ENCODE measurements at places on chromosomes 11 and 22.

DNA sequence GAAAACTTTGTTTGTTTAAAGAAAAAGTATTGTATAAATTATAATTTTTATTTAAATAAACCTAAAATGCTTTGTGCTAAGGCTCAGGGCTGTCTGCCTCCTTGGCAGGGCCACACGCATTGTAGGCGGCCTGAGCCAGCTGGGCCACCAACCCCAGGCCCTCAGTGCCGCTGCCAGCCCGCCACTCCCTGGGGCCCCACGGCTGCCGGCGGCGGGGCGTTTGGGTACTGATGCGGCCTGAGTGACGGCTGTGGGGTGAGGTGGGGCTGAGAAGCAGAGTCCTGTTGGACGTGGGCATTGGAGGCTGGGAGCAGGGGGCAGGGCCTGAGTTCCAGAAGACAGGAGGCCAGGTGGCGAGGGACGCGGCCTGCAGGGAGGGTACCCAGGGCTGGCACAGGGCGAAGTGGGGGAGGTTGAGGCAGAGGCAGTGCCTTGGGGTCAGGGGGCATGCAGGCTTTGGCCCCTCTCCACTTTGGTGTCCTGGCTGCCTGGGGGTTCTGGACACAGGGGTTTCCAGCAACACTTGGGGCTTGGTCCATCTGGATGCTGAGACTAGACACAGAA is 58.3 kb downstream of the CERK start:
- no peak for DNase-seq

- no peak for DNase-seq
Measured at GRCh38 chr22:35977136-35977535, 51.5 kb downstream of the RBFOX2 start.

DNA sequence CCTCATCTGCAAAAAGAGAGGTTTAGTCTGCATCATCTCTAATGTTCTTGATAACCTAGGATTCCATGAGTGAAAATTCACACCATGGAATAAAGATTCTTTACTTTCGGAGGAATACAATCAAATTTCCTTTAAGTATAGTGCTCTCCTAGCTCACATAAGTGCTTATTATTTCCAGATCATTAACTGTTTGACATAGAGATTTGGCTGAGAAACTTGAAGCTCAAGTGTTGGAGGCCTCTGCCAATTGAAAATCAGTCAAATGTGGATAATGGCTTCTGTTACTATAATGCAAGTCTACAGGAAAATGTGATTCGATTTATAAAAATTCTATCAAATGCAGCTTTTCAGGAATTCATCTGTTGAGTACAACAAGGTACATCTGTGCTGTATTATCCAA is 144.6 kb downstream of the KIF18A start:
- DNase-seq: no peak

GRCh38 chr11:74255741-74256375 is 55.6 kb downstream of the P4HA3 start:
- DNase-seq: peak; percentile 30

- no peak for DNase-seq
Measured at GRCh38 chr11:108729227-108729871, 64.5 kb downstream of the DDX10 start.

- DNase-seq: no peak
Measured at GRCh38 chr11:120516461-120517389, 5.2 kb downstream of the GRIK4 start.

DNA sequence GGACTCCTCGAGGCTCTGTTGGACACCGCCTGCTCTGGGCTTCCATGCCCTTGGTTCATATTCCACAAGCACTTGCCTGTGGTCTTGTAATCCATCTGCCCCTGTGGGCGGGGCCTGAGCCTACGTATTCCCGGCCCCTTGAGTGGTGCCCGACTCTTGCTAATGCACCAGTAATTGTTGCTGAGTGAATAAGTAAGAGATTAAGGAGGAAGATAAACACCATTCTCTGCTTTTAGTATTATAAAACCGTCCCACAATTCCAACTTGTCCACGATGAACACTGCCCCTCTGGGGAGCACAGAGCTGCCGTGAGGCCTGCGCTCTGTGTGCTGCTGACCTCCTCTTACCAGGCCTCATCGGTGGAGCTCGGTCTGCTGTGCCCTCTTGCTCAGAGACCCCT is 50.3 kb downstream of the MICAL2 start:
- no peak for DNase-seq

- no peak for DNase-seq
Measured at GRCh38 chr11:25943777-25944661, 387.9 kb upstream of the ANO3 start.

GRCh38 chr11:121291896-121292494 is 576 bp upstream of the SC5D start:
- DNase-seq: no peak

- DNase-seq: no peak
Measured at GRCh38 chr11:95485115-95485900, 254.3 kb upstream of the SESN3 start.
